ENCODE measurements at places on chromosomes 5 and 9.

GRCh38 chr5:169631360-169631759 is 5.7 kb upstream of the DOCK2 start:
- no peak for DNase-seq

DNA sequence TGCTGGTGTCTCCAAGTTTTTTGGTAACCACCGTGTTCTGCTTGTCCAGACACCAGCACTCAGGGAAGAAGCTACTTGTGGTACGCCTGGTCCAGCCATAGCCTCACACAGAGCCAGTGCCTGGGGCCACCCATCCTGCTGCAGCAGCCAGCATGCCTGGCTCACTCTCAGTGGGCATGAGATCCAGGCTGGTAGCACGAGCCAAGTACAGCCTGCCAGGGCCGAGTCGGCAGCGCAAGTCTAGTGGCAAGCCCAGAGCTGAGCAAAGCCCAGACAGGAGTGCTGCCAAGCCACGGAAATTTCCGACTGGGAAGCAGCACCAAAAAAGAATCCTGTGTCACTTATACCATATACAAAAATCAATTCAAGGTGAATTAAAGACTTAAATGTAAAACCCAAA is 36.3 kb upstream of the FBXL17 start:
- DNase-seq = no peak

DNA sequence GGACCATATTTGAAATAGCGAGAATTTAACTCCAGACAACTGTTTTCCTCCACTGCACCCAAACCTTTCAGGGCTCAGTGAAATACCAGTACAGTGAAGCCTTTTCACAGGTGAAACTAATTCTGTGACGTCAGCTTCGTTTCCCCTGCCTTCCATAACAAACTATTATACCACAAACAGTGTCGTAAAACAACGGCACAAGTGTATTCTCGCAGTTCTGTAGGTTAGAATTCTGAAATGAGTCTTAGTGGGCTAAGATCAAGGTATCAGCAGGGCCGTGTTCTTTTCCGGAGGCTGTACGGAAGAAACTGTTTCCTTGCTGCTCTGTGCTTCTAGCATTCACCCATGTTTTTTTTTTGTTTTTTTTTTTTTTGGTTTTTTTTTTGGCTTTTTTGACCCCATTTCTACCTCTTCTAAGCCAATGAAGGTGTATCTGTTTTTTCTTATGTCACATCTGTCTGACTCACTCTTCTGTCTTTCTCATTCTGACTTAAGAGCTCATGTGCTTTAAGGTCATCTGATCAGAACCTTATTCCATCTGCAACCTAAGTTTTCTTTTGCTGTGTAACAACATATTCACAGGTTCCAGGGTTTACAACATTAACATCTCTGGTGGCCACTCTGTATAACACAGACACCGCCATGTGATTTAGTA is 20.1 kb downstream of the ISOC1 start:
- DNase-seq = no peak

DNA sequence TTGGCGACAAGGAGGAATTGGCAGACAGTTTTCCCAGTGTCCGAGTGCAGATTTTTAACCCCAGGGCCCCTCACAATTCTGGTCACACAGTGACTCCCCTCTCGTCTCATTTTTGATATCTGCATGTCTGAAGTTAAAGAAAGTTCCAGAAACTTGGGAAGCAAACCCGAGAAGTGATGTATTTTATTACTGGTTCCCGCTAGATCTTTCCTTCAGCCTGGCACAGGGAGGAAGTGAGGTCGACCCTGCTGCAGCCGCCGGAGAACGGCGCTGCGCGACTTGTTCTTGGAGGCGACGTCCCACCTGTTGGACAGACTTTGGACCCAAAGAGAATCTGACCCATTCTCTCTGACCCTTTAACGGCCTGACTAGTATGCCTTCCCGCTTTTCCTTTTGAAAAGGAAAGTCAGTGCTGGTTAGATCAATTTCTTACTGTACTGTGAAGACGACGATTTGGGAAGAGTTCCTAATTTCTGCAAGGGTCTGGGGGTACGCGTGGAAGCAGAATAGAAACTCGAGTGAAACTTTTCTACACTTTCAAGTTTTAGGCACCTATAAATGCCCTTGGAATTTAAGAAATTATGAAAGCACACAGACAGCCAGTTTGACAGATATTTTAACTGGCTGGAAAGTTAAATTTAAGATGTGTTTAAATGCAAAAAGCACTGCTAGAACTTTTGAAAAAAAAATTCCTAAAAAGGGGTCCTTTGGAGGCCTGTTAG is 744 bp downstream of the OTULIN start:
- DNase-seq = no peak

DNA sequence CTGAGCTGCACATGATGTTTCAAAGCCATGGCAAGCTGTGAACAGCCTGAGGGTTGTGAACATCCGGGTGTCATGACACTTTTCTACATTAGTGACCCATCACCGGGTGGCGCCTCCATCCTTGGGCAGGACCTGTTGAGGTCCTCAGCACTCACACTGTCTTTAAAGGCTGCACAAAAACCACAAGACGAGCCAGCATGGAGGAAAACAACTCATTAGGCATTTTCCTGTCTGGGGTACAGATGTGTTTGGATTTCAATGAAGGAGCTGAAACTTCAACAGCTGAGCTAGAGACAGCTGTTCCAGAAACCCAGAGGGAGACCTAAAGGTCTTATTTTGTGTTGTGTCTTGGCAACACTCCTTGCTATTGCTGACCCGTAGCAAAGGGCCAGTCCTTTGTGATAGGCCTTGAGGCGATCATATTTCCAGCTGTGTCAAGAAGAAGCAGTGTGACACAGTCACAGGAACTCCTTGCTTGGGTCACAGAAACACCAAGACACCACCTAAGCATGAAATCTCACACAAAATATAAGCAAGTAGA is 151.8 kb upstream of the VLDLR start:
- DNase-seq = no peak

DNA sequence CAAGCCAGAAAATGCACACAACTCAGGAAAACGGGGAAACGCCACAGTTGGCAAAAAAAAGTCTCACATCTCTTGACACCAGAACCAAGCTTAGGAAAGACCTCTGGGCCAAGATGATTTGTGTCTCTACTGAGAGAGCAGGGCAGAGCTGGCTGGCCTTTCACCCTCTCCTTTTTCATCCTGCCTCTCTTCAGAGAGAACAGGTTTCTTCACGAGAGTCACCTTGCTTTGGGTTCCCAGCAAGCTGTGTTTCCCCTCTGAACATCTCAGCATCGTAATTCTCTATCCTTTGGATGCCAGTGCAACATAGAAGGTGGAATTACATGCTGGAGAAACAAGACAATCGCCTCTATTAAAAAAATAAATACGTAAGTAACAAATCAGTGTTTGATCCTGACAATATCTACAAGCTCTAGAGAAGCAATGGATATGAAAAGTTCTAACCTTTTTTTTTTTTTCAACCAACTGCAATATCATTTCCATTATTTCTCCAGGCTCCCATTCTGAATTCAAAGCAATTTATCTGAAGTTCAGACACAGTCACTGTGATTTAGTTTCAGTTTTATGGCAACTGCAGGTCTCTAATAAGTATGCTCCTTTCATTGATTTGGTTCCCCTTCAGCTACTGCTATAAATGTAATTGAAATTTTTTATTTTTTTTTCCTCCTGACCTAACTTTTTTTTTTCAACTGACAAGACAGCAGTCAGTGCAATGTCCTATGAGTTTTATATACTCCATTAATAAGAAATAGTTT is 708.6 kb downstream of the DTWD2 start:
- DNase-seq = no peak

DNA sequence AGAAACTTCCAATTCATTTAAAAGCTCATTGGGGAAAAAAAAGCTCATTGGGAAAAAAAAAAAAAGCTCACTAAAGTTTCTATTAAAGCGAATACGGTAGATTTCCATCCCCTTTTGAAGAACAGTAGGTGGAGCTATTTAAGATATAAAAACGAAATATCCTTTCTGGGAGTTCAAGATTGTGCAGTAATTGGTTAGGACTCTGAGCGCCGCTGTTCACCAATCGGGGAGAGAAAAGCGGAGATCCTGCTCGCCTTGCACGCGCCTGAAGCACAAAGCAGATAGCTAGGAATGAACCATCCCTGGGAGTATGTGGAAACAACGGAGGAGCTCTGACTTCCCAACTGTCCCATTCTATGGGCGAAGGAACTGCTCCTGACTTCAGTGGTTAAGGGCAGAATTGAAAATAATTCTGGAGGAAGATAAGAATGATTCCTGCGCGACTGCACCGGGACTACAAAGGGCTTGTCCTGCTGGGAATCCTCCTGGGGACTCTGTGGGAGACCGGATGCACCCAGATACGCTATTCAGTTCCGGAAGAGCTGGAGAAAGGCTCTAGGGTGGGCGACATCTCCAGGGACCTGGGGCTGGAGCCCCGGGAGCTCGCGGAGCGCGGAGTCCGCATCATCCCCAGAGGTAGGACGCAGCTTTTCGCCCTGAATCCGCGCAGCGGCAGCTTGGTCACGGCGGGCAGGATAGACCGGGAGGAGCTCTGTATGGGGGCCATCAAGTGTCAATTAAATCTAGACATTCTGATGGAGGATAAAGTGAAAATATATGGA is at the start of gene PCDHGA12:
Gene PCDHGA12 (plus strand): TSS at position 176 of the 782 bp plus-strand sequence. CDS start 253 bp downstream, at position 429.
- no peak for DNase-seq

- DNase-seq = no peak
Measured at GRCh38 chr5:170126626-170127025, 20.9 kb downstream of the FOXI1 start.

- no peak for DNase-seq
Measured at GRCh38 chr5:171538681-171539080, 119.2 kb downstream of the FGF18 start.

DNA sequence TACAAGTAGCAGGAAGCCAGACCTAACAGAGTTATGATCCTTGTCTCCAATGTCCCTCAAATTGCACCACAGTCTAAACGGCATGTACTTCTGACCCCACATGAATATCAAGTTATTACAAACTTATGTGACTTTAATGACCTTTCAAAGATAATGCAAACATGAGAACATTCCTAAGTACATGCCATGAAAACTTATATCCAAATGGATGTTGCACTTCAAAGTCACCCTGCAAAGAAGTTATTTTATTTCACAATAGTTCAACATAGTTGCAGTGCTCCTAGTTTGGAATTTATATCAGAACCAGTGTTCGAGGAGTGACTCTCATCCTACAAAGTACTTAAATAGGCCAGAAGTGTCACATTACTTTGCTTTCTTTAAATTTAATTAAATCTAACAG is 41.2 kb upstream of the ITGA1 start:
- DNase-seq = no peak

DNA sequence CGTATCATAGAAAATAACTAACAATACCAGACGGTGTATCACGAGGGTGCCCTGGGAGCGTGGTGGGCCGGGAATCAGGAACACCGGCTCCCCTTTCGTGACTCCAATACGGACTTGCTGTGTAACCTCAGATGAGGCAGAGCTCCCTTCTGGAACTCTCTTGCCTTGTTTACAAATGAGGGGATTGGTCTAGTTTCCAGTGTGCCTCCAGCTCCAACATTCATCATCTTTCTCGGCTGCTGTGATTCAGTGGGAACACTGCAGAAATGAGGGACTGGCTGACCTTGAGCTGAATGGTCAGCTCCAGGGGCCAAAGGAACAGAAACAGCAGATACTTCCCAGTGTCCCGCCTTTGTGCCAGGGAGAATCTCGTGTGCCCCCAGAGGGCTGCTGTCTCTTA is 22.6 kb upstream of the TGFBI start:
- DNase-seq = no peak
